ENCODE measurements at places on chromosomes 5 and 9.

GRCh38 chr9:14746626-14747025 is 24.1 kb upstream of the CER1 start:
- DNase-seq: no peak

- DNase-seq: no peak
Measured at GRCh38 chr9:137244486-137245449, 3.7 kb downstream of the TUBB4B start.

DNA sequence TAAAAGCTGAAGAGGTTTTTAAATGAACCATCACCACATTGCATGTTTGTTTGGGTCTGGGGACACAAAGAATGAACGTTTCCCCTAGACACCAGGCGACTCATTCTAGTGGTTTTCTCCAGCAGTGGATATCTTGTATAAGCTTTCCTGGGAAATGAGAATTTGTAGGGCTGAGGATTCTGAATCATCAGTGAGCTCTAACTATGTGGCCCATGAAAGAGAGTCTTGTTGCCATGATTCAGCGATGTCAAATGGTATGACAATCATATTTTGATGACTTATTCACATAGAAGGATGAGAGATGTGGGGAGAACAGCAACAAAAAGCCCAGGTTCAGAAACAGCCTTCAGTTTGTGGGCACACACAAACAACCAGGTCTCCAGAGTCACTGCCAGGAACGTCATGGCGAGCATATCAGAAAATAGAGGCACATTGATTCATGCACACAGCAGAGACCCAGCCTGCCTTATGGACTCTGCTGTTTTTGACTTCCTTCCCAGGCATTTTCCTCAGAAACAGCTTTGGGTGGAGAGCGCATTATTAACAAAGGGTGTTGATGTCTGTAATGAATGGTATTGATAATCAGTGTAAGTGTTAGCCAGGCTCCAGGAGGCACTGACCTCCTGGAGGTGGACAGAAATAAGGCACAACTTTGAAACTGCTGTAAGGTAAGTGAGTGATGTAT is 13.3 kb downstream of the ZNF474 start:
- DNase-seq: no peak

- no peak for DNase-seq
Measured at GRCh38 chr9:127816362-127816725, 13.7 kb downstream of the FPGS start.

DNA sequence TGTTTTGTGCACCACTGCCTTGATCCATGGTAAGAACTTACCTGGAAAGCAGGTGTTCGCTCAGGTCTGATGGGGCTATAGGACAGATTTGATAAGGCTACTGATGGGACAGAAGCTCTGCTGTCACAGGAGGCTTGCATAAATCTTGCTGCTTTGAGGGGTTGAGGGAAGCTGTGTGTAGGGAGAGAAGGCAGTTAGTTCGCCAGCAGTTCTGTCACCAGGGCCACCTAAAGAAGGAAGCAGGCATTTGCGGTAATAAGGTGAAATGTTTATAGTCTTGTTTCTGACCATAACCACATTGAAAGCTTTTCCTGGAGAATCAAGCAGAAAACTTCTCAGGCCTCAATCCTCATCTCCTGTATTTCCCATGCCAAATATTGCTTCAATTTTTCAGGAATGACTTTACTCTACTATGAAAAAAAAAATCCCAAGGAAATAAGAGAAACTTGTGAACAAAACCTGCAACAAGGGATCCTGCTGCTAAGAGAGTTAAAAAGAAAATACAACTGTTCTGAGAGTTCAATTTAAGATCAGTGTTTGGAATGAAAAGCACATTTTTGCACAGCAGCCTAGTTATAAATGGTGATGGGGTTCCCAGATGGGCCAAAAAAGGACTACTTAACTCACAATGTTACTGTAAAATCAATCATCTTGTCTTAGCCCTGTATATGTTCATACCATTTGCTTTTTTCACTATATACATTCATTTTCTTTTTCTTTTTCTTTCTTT is 122.0 kb upstream of the RANBP3L start:
- DNase-seq: no peak

DNA sequence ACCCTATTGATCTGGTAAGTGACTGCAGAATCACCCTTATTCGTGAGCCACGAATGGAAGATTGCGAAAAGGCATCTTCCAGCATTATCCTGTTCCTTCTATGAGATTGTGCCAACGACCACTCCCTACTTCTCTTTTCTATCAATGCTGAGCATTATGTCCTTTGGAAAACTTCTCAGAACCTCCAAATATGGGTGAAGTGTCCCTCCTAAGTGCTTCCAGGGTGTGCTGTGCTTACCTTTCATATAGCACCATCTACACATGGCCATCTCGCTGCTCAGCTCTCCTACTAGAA is 14.7 kb upstream of the LCP2 start:
- DNase-seq: no peak

DNA sequence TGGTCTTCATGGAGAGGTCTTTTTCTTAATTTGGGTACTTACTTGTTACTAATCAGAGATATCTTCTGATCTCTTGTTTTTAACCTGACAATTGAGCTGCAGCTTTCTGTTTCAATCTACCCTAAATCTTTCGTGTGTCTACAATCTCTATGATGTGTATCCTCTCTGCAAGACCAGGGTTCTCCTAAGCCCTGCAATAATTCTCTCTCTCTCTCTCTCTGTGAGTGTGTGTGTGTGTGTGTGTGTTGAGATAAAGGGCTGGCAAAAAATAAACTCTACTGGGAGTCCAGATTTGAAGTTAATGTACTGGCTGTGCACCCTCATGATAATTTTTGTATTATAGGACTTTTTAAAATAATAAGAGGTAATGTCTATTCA is 57.8 kb upstream of the FBXL7 start:
- no peak for DNase-seq

- DNase-seq: no peak
Measured at GRCh38 chr9:11471321-11471720, 858.5 kb upstream of the PTPRD start.

DNA sequence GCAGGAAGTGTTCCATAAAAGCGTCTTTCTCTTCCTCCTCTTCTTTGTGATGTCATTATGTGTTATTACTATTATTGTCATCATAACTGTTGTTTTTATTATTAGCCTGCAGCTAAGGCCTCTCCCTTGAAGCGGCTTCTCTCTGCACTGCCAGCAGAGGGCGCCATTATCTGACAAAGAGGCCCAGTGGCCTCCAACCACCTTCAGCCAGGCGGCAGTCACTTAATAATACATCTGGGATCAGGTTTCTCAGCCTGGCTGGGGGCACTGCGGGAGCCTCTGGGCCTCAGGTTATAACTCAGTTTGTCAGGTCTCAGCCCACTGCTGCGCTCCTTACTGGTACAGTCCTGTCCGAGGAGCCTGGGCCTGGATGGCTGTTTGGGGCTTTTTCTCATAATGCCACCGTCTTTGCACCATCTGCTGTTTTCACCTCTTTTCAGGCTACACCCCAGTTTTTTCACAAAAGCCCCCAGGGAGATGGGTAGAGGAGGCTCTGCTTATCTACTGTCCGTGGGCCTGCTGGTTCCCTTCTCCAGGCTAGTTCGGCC is 281.9 kb downstream of the NSG2 start:
- peak; percentile 21 for DNase-seq

DNA sequence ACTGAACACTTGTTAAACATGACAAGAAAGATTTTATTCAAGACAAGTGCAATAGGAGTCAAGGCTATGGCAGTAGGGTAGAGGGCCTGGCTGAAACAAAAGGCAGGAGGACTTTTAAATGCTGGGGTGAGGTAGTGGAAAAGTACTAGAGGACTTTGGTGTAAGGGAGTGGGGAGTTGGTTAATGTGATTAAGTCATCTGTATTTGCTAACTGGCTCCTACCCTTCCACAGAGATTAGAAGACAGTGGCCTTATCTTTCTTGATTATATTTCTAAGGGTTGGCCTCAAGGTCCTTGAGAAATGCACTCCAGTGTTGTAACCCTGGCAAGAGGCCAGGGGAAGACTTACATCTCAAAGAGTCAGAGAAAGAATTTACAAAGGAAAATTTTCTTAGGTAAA is 160.2 kb upstream of the FTMT start:
- no peak for DNase-seq

Measured in NCI-H187 (cell line).